NCI-H2029 treated with DMSO at 0.1 percent for 48 hours (cell line): ENCODE measurements at places on chromosomes 12 and 14.

DNA sequence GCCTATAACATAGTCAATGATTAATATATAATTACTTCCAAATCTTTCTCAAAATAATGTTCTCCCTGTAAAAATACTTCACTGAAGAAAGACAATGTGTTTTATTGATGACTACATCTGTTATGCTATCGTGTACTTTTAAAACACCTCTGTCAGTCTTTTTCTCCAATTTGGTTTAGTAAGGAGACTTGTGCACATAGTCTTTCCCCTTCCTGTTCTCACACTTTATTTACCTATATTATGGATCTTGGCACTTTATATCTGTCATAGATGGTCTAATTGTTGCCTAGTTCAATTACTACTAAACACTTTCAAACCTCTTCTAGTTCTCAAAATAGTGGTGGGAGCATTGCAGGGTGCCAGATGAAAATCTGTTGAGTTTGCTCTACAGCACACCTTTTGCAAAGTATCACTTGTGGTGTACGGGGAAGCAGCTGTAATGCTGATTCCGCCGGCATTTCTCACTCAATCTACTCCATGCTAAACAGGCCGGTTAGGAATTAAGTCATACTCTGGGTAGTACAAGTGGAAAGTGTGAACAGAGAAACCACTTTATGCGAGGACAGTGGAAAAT, 1.1 kb upstream of the INSM2 start:
- DNase-seq, result peak; percentile 93

GRCh38 chr12:99054601-99055128, 409.6 kb downstream of the APAF1 start:
- no peak for DNase-seq

DNA sequence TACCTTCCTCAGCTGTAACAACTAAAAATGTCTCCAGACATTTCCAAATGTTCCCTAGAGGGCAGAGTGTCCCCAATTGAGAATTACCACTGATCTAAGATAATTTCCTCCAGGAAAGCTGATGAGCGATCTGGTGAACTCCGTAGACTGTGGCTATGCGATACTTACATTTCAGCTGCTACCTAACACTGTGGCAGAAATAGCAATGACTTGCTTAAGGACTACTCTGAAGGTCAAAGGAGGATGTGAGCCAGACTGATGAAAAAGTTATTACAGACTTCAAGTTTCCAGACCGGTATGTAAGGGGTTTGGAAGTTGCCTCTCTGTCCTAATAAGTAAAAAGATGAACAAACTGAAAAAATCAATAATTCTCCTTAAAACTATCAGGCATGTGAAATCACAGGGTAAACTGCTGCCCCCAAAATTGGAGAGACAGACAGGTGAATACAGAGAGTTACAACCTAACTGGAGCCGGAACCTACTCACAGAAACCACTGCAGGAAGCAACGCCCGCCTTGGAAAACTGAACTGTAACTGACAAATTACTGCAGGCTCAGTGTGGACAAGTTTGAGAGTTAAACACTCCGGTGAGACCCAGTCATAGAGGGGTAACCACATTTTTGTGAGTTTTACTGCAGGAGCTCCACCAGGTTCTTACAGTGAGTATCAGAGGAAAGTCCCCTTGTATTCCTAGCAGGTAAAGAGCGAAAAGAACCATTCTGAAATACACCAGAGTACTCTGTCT, 60.0 kb upstream of the PARP11 start:
- no peak for DNase-seq

DNA sequence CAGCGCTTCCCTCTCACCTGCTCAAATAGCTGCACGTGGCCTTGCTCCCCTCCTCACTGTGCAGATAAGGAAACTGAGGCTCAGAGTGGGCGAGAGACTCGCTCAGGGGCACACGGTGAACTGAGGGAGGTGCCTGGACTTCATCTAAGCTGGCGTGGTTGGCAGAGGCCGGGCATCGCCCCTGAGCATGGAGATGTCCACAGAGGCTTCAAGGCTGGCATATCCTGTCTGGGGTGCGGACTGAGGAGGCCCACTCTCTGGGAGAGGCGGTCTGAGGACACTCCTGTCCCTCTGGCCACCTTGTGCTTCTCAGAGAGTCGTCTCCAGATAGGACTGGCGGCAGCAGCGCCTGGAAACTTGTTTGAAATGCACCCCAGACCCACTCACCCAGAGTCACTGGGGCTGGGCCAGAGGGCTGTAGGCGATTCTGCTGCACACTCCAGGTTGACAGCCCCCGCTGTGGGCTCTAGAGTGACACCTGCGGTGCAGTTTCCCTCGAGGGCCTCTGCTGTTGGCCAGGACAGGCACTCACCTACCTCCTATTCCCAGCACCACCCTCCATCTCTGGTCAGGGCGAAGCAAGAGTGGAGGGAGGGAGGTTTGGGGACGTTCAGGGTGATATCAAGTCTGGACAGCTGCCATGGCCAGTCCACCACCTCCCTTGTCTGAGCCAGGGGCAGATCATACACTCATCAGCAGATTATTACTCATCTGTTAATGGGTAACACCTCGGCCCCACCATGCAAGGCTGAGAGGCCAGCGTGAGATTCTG, 11.2 kb upstream of the LBHD2 start:
- no peak for DNase-seq

DNA sequence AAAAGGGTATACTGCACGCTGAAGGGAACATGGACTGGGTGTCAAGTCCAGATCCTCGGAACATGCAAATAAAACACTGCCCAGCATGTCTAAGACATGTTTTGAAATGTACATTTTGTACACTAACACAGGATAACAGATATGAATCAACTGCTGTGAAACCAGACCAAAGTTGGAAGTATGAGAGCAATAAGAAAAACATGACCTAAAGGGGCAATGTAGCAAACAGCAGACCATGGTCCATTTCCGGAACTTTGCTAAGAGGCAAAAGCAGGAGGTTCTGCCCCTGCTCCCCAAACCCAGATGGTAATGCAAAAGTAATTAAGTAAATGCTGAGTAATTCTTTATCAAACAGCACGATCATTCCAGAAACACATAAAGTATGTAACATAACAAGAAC, 125.2 kb downstream of the SLC25A21 start:
- no peak for DNase-seq

GRCh38 chr12:50824914-50825313, 17.8 kb upstream of the TMPRSS12 start:
- DNase-seq, result no peak

- DNase-seq, result no peak
Measured at GRCh38 chr12:12379831-12380730, 23.2 kb downstream of the BORCS5 start.

GRCh38 chr12:113955109-113955970, 10.8 kb downstream of the RBM19 start:
- no peak for DNase-seq
